Midbrain (tissue), 1 donor: ENCODE measurements at places on chromosomes 4 and X.

- DNase-seq, result no peak
These were observed 126.0 kb upstream of the CXorf66 start for GRCh38 chrX:140091125-140091886.

GRCh38 chr4:146073517-146073916, 102.0 kb upstream of the LSM6 start:
- no peak for DNase-seq

GRCh38 chrX:42696536-42697124, 81.3 kb downstream of the PPP1R2C start:
- DNase-seq, result no peak

- no peak for DNase-seq
These were observed 386.3 kb downstream of the DMD start for GRCh38 chrX:32825009-32825408.

- DNase-seq, result no peak
These were observed 47.3 kb upstream of the FAM9A start for GRCh38 chrX:8848441-8848840.

DNA sequence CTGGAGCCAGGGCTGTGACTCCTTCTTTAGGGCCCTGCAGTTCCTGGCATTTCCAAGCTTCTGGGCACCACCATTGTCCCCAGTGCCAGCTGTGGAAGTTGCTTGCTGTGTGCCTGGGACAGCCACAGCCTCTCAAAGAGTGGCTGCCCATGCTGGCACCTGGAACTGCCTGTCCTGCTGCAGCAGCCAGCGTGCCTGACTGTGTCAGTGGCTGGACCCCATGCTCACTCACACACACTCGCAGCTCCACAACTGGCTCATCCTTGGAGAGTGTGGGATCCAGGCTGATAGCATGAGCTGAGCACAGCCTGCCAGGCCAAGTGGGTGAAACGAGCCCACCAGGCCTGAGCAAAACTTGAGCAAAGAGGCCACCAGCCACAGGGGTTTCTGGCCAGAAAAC, 1107.6 kb downstream of the C4orf33 start:
- DNase-seq, result no peak
